NCI-H2081 treated with DMSO at 0.1 percent for 48 hours (cell line): ENCODE measurements at places on chromosomes 5 and 9.

GRCh38 chr9:125732562-125732961 is 14.6 kb upstream of the PBX3 start:
- DNase-seq: no peak

DNA sequence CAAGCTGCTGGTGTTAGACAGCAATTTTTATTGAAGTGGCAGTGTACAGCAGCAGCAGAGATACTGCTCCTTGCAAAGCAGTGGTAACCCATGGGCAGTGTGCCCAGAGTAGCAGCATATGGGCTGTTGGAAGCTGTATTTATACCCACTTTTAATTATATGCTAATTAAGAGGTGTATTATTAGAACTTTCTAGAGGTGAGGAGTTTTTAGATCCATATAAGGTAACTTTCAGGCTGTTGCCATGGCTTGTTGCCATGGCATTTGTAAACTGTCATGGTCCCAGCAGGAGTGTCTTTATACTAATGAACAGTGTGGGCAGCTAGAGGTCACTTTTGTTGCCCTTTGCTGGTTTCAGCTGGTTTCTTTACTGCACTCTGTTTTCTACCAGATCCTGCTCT is 3.7 kb upstream of the PJA2 start:
- peak; percentile 31 for DNase-seq

- DNase-seq: no peak
Measured at GRCh38 chr9:121857928-121858327, 206.5 kb downstream of the DAB2IP start.

- no peak for DNase-seq
Measured at GRCh38 chr5:162132348-162132747, 64.8 kb downstream of the GABRG2 start.

- no peak for DNase-seq
Measured at GRCh38 chr9:98989036-98990000, 45.6 kb downstream of the COL15A1 start.

DNA sequence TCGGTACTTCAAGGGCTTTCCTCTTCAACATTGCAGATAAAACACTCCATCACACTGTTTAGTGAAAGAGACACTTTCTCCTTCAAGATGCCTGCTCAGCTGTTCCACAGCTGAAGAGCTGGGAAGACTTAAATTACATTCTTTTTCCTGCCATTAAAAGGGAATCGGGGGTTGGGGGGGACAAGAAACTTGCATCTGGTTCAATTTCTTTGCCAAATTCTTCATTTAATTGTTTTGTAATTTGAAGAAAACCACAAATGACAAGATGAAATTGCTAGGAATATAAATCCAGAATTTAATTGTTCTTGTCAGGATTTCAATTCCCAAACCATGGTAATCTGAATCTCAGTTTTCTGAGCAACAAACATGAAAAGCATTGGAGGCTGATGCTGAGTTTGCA is 478.3 kb downstream of the EBF1 start:
- DNase-seq: no peak

- no peak for DNase-seq
Measured at GRCh38 chr5:159203351-159203750, 6.0 kb downstream of the RNF145 start.

- DNase-seq: no peak
Measured at GRCh38 chr5:143582176-143582575, 178.7 kb upstream of the NR3C1 start.

GRCh38 chr5:88690409-88691229 is 192.4 kb downstream of the MEF2C start:
- DNase-seq: no peak

DNA sequence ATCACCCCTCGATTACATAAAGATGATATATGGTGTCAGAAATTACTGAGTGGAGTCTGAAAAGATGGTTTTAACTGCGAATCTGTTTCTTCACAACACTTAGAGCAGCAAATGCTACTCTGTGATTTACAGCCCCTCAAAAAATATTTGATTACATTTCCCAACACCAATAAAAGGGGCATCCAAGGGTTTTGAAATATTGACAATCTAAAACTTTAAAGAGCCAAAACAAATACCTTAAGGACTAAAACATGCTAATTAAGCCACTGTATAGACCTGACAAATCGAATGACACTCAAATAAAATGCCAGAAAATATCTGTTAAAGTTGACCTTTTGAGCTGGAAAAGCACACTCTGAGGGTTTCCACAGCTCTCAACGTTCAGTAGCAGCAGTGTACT is 73.2 kb downstream of the ELAVL2 start:
- no peak for DNase-seq

GRCh38 chr5:180782748-180783147 is 19.9 kb downstream of the MGAT1 start:
- no peak for DNase-seq

GRCh38 chr5:179221196-179221876 is 123.9 kb downstream of the ADAMTS2 start:
- DNase-seq: no peak

DNA sequence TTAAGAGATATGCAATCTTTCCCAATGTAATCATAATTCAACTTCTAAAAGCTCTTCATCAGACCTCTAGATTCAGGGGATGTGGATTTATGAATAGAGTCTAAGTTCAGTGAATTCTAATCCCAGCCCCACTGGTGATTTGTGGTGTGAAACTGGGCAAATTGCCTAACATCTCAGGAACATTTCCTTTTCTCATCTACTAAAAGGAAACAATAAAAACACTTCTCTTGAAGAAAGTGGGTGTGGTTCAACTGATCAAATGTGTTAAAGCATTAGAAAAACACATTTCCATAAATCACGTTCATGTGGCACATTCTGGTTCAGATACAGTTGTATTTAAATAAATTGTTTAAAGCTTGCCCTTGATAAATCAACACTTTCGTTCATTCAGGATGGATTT is 631.7 kb upstream of the CDH6 start:
- DNase-seq: no peak
